Activated CD4-positive, alpha-beta T cell treated with anti-CD3 and anti-CD28 coated beads, Interleukin-2, amount 50 U/mL, for 4 hours (primary cell): ENCODE measurements at places on chromosomes 3 and 15.

DNA sequence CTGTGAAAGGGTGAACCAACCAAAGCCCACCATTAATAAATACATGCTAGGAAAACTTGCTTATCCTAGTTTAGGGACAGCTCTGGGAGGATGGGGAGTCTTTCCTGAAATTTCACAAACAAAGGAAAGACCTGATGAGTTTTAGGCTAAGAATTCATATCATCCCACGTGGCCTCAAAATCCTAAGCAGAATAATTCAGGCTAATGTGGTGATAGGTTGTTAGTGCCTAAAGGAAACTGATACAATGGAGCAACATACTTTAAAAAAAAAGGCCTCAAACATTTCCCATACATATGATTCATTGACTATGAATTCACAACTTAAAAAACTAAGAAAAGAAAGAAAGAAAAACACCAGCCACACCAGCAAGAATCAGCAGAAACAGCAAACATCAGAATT, 126.9 kb upstream of the CNTN4 start:
- DNase-seq: no peak

DNA sequence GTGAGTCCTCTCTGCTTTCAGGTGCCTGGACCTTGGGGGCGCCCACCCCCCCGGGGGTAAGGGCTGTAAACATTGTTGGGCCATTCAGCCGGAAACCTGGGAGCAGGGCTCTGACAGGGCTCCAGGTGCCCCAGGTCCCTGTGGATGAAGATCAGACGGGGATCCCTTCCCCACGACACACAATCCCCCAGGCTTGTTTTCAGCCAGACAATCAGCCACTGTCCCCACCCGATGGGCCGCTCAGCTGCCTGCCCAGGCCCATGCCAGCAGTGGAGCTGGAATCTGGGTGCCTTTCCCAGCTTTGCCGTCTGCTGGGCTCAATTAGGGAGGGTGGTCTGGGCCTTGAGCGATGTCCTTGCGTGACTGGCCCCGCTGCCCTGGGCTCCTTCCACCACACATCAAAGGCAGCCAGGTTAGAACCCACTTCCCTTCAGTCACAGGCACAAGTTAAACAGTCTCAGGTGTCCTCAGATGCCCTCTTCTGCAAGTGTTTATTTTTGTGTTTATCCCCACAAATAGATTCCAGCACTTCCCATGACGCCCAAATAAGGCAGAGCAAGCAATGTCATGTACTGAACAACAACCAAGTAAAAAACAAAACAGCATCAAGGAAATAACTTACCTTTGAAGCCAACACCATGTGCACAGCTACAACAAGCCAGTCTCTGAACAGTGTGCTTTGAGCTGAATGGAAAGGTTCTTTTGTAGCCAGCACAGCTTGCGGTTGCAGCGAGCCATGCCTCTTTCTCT, 77.0 kb upstream of the ALDH1A3 start:
- DNase-seq: no peak

DNA sequence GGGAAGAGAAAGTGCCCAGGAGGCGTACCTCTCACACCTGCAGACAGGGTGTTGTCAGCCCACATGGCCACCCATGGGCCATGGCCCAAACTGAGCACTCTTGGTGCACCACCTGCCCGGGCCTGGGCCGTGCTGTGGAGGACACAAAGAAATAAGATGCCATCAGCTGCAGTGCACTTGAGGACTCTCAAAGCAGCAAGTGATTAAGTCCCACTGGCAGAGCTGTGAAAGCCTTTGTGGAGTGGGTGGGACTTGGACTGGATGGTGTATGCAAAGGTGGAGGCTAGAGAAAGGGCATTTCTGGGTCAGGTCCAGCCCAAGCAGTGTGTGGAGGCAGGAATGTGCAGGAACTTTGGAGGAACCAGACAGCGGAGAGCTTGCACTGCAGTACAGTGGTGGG, 122.3 kb downstream of the MEGF11 start:
- no peak for DNase-seq

GRCh38 chr3:23748398-23749110, 57.2 kb upstream of the UBE2E1 start:
- no peak for DNase-seq

GRCh38 chr3:63762934-63763550, 56.1 kb upstream of the C3orf49 start:
- DNase-seq: no peak

DNA sequence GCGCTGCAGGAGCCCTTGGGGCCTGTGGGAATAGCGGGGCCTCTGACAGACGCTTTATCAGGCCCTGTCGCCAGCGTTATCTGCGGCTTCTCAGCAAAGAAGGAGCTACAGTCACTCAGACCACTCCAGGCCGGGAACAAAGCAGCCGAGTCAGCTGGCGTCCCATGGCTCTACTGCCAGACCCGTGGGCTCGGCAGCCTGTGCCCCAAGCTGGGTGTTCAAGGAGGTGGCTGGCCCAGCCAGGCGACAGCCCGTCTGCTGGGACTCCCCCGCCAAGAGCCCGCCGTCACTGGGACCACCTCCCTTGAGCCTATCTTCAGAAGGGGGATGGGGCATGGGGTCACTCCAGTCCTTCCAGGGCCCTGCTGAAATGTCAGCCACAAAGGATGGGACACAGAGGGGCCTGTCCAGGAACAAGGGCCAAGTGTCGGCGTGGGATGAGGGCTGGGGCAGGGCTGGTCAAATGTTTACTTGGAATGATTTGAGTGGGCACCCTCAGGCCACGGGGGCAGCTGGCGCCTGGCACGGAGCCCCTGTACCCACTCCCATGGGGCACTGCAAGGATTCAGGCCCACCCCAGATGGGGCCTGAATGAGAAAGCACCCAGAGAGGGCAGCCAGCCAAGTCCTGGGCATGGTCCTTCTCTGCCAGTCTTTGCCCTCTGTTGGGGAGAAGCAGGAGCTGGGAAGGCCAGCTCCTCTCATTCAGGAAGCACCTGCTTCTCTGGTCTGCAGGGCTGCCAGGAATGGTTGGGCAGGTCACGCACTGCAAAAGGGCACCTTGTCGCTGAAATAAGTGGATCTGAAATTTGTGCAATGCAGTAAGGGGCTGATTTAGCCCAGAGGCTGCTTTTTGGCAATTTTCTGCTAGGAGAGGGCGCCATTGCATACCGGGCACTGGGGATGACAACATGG, 148.3 kb downstream of the SMAD6 start:
- no peak for DNase-seq

GRCh38 chr3:120645083-120645845, 36.8 kb downstream of the HGD start:
- no peak for DNase-seq

DNA sequence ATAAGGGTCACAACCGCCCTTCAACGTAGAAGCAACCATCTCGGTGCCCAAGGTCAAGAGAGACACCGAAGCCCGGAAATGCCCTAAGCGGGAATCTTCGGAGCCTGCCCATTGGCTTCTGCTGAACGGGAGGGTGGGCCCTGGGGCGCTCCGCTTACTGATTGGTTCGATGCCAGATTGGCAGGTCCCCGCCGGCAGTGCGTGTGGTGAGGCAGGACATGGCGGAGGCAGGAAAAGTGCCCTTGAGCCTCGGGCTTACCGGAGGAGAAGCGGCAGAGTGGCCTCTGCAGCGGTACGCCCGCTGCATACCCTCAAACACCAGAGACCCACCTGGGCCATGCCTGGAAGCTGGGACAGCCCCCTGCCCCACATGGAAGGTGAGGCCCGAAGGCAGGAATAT, at the start of gene REC114:
REC114 (plus strand) TSS at position 197 of the 400 bp plus-strand sequence; CDS start at position 219, 22 bp downstream.
- DNase-seq: no peak

GRCh38 chr3:101984356-101984755, 135.0 kb downstream of the NFKBIZ start:
- no peak for DNase-seq

- no peak for DNase-seq
These were observed 31.3 kb downstream of the SHQ1 start for GRCh38 chr3:72816862-72817355.

DNA sequence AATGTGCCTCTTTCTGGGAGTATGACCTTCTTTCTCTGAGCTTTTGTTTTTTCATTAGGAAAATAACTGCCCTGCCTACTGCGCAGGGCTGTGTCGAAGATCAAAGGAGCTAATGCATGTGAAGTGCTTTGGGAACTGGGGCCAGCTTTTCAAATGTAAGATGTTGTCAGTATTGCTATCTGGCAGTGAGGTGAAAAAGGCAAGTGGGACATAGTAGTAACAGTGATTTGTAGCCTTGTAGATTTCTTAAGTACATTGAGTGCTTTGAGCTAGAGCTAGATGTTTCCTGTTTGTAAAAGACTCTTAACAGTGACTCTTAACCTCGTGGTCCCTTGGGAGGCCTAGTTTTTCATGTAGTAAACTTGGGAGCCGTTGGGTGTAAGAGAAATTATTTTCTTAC, 126.5 kb downstream of the ECT2 start:
- DNase-seq: no peak

DNA sequence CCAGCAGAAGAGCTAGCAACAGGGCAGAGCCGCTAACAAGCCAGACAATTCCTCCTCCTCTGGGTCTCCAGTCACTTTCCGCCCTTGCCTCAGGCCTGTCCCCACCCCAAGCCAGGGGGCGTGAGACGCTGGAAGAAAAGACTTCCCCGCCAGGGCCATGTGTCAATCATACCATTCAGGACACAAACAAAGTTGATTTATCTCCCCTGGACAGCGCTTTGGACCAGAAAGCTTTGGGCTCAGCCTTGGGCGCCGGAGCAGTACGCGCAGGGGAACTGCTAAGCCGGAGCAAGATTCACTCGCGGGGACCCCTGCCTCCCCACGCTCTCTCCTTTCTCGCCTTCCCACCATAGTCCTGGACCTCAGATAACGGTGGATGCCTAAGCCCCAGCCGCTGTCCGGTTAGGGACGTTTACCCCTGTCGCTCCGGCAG, 479 bp downstream of the LRRC2 start:
- no peak for DNase-seq

DNA sequence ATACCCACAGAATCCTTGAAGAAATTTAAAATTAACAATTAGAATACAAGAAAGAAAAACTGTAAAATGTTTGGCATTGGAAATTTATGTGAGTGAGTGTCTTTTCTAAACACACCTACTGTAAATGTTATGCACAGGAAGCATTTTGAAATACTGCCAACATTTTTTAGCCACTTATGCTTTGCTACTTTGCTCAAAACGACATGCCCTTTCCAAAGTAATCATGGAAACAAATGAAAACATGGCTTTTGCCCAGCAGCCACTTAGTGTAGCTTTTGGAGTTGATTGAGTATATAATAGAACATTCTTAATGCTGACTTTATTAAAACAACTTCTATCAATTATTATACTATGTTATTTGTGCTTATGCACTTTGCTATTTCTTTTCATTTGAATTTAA, 823.0 kb downstream of the CADM2 start:
- DNase-seq: no peak

DNA sequence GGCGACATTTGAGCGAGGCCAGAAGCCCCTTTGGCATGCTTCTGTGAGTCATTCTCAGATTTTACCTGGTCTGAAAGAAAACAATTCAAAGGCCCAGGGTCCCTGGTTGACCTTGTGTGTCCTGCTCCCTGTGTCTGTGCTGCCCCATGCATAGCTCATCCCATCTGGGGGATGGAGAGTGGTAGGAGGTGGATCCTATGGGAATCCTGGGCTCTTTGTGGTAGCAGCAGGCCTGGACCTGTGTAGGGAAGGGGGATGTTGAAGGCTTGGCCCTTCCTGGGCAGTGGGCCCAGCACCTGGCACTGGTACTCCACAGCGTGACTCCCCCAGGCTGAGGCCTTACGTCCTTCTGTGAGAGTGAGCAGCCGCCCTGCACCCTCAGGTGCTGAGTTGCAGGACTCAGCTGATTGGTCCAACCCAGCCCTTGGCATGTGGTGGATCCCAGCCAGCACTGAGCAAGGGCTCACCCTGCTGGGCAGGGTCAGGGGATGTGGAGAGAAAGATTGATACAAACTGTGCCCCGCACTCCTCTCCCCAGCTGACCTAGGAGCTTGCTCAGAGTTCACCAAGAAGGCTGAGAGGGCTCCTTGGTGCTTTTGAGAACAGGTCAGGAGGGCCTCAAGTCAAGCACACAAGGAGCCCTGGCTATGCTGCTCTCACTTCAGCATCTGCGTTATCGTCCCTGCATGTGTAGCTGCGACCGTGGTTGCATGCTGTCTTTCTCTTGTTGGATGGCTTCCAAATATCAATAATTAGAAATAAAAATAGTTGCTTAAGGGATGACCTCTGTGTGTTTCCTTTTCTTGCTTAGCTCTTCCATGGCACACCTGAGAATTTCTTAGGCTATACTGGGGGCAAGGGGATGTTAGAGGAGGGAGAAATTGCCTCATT, 21.4 kb upstream of the JMJD7 start:
- no peak for DNase-seq

DNA sequence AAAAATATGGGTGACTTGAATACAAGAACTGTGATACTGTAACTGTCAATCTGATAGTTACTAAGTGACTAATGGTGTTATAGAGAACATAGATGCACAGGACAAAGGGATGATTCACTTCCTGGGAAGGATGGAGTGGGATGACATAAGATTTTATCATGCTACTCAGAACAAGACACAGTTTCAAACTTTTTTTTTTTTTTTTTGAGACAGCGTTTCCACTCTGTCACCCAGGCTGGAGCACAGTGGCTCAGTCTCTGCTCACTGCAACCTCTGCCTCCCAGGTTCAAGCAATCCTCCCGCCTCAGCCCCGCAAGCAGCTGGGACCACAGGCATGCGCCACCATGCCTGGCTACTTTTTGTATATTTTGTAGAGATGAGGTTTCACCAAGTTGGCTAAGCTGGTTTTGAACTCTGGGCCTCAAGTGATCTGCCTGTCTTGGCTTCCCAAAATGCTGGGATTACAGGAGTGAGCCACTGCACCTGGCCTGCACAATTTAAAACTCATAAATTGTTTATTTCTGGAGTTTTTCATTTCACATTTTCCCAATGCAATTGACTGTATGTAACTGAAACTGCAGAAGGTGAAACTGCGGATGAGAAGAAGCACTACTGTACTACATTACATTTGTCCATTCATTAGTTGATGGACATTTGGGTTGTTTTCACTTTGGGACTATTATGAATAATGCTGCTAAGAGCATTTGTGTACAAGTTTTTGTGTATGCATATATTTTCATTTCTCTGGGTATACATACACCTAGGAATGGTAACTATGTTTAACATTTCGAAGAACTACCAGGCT, 40.6 kb downstream of the ADIPOQ start:
- peak; percentile 41 for DNase-seq

DNA sequence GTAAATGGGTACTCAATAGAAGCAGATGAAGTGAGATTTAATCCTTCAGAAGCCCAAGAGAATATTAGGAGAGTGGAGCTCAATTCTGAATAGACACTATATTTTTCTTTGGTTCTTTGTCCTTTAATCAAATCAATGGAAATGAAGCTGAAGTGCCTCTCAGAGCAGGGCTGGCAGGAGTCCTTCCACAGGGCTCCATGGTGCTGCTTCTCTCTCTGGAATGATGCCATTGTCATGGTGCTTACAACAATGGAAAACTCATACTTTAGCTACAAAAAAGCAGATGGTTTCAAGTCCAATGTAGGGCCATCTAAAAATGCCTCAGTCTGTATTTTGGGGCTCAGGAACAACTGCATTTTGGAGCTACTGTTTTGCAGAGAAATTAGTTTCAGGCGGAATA, 125.1 kb downstream of the SNRK start:
- DNase-seq: no peak

DNA sequence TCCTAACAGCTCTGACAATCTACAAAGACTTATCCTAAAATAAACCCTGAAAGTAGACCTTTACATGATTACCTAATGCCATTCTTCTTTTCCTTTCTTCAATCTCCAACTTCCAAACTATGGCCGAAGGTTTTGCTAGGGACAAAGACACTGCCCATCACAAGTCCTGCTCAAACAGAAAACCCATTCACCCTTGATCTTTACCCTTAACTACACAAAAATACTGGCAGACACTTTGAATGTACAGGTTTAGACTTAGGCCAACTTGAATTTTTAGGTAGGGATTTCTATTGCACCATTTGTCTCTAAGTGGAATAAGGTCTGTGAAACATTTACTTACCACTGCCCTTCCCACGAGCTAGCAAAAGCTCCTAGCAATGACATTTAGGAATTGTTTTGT, 64.6 kb downstream of the TMEM212 start:
- DNase-seq: no peak
